ENCODE measurements at places on chromosomes 12 and 14.

- peaks cover 23% of the 10 kb centered on the region for H3K4me1 ChIP-seq
- H3K27me3 ChIP-seq = no peaks in the 10 kb centered on the region
- H3K36me3 ChIP-seq = no peaks in the 10 kb centered on the region
- H3K27ac ChIP-seq = no peak overlapping the region
- no peak overlapping the region for H3K4me3 ChIP-seq
Observed at GRCh38 chr12:89448526-89448925, 76.1 kb downstream of the GALNT4 start.

DNA sequence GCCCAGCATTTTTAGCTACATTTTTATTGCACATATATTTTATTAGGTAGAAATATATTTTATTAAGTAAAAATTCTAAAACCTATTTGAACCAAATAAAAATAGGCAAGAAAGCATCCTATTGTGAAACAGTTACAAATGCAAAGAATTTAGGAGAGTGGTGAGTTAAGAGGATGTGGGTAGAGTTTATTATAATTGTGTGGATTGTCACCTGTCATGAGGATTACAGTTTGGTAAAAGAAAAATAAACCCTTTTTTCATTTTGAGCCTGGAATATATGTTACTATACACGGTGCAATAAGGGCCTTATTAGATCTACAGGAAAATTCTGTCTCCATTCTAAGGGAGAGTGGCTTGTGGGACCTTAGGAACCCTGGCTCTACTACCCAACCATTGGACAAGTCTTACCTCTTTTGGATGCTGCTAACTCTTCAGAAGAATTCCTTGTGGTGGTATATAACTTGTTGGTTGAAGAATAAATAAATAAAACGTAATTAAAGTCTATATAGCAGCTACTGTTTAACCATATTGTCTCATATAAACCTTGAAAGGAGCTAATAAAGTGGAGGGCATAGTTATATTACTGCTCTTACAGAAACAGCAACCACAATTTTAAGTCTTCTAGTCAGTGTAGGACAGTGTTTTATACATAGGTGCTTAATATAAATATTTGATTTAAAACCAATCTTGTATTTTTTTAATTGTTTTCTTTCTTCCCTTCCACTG lies 67.8 kb downstream of the FGD4 start:
- no peaks in the 10 kb centered on the region for H3K36me3 ChIP-seq
- H3K4me3 ChIP-seq = no peak overlapping the region
- H3K4me1 ChIP-seq = peaks cover 18% of the 10 kb centered on the region
- DNase-seq = no peak
- H3K27ac ChIP-seq = no peak overlapping the region
- no peaks in the 10 kb centered on the region for H3K27me3 ChIP-seq

DNA sequence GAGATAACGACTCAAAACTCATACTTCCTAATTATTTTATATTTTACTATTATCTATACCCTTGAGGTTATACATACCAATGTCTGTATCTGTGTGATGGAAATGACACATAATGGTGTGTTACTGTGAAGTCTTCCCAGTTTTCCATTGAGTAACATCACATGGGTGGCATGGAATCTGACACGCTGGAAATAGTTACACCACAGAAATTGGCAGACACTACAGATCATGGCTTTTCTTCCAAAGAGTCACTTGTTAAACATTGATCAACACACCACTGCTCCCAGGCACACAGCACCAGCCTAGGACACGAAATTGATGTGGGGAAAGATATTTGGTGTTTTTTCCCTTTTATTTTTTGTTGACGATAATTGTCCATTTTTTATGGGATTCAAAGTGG lies 33.0 kb upstream of the VWF start:
- DNase-seq = no peak
- H3K4me1 ChIP-seq = peaks cover 3% of the 10 kb centered on the region
- no peak overlapping the region for H3K27ac ChIP-seq
- H3K36me3 ChIP-seq = no peaks in the 10 kb centered on the region
- H3K4me3 ChIP-seq = no peak overlapping the region
- H3K27me3 ChIP-seq = no peaks in the 10 kb centered on the region

GRCh38 chr14:49492151-49492550 lies 94.0 kb downstream of the RPS29 start:
- H3K4me1 ChIP-seq = no peaks in the 10 kb centered on the region
- no peaks in the 10 kb centered on the region for H3K27me3 ChIP-seq
- H3K36me3 ChIP-seq = no peaks in the 10 kb centered on the region
- H3K4me3 ChIP-seq = no peak overlapping the region
- DNase-seq = no peak
- no peak overlapping the region for H3K27ac ChIP-seq

- no peaks in the 10 kb centered on the region for H3K4me1 ChIP-seq
- no peak overlapping the region for H3K27ac ChIP-seq
- H3K27me3 ChIP-seq = no peaks in the 10 kb centered on the region
- no peak overlapping the region for H3K4me3 ChIP-seq
- H3K36me3 ChIP-seq = no peaks in the 10 kb centered on the region
Observed at GRCh38 chr12:13147688-13148484, 44.4 kb upstream of the GSG1 start.

DNA sequence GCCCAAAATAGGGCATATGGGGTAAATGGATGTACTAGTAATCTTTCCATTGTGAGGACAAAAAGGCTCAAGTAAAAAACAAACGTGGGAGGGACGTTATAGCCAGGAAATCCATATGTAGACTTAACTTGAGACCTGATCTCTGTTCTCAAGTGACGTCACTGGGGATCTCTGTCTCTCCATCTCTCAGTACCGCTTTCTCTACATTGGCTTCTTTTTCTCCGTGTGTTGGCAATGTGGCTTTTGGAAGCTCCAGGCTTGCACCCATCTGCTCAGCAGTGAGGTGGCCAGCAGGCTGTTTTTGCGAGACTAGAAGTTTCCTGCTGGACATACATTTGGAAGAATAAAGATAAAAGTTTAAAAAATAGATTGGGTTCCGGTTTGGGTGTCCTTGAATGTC lies 66.0 kb upstream of the NRXN3 start:
- no peaks in the 10 kb centered on the region for H3K36me3 ChIP-seq
- H3K27me3 ChIP-seq = no peaks in the 10 kb centered on the region
- H3K4me1 ChIP-seq = no peaks in the 10 kb centered on the region
- H3K27ac ChIP-seq = no peak overlapping the region

DNA sequence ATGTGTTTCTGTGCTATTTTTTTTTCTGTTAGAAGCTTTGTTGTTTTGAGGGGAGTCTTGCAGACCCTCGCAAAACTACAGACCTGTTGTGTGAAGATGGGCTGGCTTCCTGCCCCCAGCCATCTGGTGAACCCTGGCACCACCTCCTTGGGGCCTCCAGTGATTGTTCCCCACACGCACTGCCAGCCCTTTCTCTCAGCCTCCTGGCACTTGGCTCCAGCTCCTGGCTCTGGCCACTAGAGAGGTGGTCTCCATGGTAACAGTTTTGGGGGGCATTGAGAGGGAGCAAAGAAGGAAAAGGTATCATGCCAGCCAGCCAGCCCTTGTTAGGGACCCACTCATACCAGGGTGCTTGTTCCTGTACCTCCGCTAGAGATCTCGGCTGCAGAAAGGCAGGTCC lies 176.4 kb upstream of the RPH3A start:
- H3K27ac ChIP-seq = no peak overlapping the region
- no peak overlapping the region for H3K4me3 ChIP-seq
- H3K27me3 ChIP-seq = no peaks in the 10 kb centered on the region
- H3K4me1 ChIP-seq = no peaks in the 10 kb centered on the region
- H3K36me3 ChIP-seq = no peaks in the 10 kb centered on the region

- DNase-seq = no peak
- H3K27me3 ChIP-seq = no peaks in the 10 kb centered on the region
- H3K36me3 ChIP-seq = no peaks in the 10 kb centered on the region
Observed at GRCh38 chr12:98260276-98260675, 255.1 kb upstream of the TMPO start.

DNA sequence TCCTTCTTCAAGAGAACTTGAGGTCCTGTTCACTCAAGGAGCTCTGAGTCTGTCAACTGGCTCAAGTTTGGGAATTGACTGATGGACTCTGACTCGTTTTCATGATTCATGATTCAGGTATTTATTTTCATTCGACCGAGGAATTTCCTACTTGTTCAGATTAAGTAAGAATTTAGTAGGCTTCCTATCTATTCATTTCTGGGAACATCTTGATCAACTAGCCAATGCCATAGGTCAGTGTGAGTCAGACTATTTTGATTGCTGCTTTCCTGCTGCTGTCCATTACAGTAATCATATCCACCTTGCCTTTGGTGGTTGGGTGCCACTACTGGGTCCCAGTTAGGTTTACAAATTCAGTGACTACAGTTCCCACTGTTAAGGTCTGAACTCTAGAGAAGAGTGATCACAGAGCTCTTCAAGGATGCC lies 6.1 kb downstream of the FAM186A start:
- no peak for DNase-seq
- H3K27me3 ChIP-seq = no peaks in the 10 kb centered on the region
- no peaks in the 10 kb centered on the region for H3K36me3 ChIP-seq
- H3K27ac ChIP-seq = no peak overlapping the region
- H3K4me1 ChIP-seq = no peaks in the 10 kb centered on the region
- H3K4me3 ChIP-seq = no peak overlapping the region

- no peaks in the 10 kb centered on the region for H3K4me1 ChIP-seq
- no peaks in the 10 kb centered on the region for H3K27me3 ChIP-seq
- no peaks in the 10 kb centered on the region for H3K36me3 ChIP-seq
- no peak overlapping the region for H3K4me3 ChIP-seq
- no peak for DNase-seq
Observed at GRCh38 chr12:95022477-95022876, 19.0 kb upstream of the NDUFA12 start.

DNA sequence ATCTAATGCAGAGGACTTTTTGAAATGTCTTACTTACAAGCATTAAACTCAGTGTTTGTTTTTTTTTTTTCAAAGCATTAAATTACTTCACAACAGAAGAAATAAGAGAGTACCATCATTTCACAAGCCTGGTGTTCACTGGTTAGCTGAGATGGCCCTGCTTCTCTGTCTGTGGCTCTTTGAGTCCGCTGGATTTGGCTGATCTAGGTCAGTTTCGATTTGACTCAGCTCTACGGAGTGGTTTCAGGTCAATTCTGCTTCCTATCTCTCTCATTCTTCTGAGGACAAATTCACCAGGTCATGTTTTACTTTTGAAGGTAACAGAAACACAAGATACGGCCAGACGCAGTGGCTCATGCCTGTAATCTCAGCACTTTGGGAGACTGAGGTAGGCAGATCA lies 1066.1 kb downstream of the FLRT2 start:
- H3K36me3 ChIP-seq = no peaks in the 10 kb centered on the region
- H3K27me3 ChIP-seq = no peaks in the 10 kb centered on the region

DNA sequence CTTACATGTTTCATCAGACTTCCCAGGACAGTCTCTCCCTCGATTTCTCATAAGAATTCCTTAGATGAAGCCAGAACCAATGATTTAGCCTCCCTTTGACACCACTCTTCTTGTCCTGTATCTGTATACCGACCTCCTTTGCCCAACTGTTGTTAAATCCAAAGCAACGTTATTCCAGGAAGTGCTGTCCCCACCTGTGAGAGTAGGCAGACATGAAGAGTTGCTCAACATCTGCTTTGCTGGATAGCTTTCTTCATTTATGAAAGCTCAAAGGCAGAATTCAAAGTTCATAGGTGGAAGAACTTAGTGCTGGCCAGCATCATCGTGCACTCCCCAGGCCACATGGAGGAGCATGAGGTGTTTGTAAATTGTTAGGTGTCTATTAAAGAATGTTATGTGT lies 55.6 kb downstream of the GTF2A1 start:
- H3K36me3 ChIP-seq = no peaks in the 10 kb centered on the region
- H3K27ac ChIP-seq = no peak overlapping the region

- H3K27me3 ChIP-seq = no peaks in the 10 kb centered on the region
- no peak for DNase-seq
- no peak overlapping the region for H3K4me3 ChIP-seq
- no peaks in the 10 kb centered on the region for H3K36me3 ChIP-seq
Observed at GRCh38 chr12:81095501-81096232, 17.8 kb downstream of the ACSS3 start.

DNA sequence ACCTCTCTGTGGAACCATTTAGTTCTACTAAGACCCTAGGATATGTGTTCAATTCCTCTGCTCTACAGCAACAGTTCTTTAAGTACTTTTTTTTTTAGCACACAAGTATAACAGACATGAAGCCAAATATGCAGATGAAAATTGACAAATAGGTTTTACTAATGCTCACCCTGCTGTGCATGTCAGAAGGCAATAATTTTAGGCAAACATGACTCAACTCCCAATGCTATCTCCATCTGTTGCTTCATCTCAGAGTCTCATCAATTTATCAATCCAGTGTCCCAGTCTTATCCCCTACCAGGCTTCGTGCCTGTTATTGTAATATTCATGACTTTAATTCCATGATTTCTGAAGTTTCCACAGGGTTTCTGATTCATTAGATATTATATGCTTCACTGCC lies 57.7 kb downstream of the DBX2 start:
- H3K36me3 ChIP-seq = no peaks in the 10 kb centered on the region
- no peak overlapping the region for H3K27ac ChIP-seq
- no peaks in the 10 kb centered on the region for H3K27me3 ChIP-seq
- H3K4me3 ChIP-seq = no peak overlapping the region

DNA sequence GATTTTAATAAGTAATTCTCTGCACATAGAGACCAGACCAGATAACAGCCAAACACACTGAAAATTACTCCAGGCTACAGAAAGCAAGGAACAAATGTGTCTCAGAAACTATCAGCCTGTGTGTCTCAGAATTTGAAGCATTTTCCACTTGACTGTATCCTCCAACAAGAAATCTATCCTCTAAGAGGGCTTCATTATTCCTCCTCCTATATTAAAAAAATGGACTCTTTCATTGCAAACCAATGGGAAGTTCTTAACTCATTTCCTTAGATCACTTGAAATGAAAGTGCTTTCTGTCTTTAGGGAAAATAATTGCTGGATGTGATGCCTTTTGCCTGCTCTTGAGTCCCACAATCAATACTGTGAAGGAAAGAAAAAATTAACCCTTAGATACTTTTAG lies 2.3 kb downstream of the ST8SIA1 start:
- no peak for DNase-seq
- H3K4me3 ChIP-seq = no peak overlapping the region
- no peak overlapping the region for H3K27ac ChIP-seq
- H3K36me3 ChIP-seq = no peaks in the 10 kb centered on the region

DNA sequence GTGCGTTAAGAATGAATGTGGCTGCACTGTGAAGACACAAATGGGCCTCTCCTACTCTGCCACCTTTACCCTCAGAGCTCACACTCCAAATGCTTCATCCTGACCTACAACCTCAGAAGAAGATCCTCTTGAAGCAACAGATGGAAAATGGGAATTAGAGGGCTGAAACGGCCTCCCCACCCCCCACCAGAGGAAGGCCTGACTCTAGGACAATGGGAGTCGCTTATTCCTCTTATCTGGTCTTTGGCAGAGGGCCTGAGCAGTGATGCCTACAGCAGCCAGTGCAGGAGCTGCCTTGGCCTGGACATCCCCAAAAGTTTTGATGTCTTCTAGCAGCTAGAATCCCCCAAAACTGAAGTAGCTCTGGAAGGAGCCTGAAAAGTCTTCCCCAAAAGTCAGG lies 29.2 kb downstream of the BTBD7 start:
- no peak for DNase-seq
- H3K27ac ChIP-seq = no peak overlapping the region
